GM19239 (cell line): ENCODE measurements at places on chromosomes 2 and 18.
A peak's percentile ranks its signal among the peaks of the same experiment; 100 is the strongest.

DNA sequence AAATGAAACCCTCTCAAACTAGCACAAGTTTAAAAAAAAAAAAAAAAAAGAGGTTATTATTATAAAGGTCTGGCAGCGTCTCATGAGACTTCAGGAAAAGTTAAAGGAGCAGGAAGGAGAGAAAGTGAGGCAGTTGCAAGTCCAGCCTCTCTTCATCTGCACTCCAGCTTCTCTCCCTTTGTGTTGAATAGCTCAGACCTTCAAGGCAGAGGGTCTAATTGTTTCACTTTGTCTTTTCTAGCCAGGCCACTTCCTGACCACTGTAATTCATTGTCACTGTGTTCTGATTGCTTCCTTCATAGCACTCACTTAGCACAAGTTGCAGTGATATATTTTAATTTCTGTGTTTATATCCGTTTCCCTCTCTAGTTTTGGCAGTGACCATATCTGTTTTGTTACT is 99.9 kb downstream of the SPATS2L start:
- peak; percentile 5 for DNase-seq

DNA sequence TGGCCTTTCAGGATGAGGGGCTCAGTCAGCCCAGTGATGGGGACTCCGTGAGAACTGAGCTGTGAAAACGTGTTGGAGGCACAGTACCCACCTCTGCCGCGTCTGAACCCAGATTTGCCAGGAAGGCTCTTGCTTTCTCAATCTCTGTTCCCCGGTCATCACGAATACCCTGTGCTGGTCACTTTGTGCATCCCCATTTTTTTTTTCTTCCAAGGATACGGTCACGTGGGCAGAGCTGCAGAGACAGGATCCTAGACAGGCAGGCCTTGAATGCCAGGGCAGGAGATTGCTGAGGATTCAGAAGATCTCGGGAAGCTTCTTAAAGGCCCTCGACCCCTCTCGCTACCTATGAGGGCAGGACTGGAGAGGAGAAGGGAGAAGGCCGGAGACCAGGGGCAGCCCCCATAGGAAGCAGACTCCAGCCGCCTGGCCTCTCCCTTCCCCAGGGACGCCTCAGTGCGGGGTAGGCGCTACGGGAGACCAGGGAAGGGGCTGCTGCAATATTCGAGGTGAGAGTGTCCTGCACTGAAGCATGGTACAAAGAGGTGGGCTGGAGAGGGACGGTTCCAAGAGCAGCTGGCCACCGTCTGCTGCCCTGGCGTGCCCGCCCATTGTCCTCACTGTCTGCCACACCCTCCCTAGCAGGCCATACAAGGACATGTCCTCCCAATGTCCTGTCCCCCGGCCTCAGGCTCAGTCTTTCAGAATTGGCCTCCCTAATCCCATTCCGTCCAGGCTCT is 29.0 kb upstream of the TAF1B start:
- DNase-seq, result no peak

- DNase-seq, result no peak
Observed at GRCh38 chr2:7792031-7792651, 874.9 kb downstream of the RNF144A start.

- DNase-seq, result no peak
Observed at GRCh38 chr2:240949791-240950705, 43.9 kb downstream of the CROCC2 start.

GRCh38 chr2:26721115-26722032 is 28.9 kb downstream of the KCNK3 start:
- DNase-seq, result no peak

- no peak for DNase-seq
Observed at GRCh38 chr2:212536817-212537725, 1.5 kb downstream of the ERBB4 start.

DNA sequence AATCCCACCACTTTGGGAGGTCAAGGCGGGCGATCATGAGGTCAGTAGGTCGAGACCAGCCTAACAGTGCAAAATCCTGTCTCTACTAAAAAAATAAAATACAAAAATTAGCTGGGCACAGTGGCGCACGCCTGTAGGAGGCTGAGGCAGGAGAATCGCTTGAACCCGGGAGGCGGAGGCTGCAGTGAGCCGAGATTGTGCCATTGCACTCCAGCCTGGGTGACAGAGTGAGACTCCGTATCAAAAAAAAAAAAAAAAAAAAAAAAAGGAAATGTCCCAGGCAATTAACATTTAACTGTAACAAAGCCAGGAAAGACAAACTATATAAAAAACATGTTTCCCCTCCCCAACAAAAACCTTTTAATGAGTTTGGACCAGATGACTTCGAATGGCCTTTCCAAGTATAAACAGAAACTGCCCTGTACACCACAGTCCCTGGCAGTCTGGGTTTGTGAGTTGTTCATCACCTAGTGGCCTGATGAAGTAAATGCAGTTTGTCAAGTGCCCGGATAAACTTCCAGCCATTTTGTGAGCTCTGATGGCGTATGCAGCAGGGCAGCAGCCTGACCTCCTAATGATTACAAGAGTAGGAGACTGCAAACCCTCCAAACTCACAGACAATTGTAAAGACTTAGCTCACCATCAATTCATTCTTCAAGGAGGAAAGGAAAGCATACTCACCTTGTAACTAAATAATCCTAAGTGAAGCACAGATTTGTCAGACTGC is 16.6 kb upstream of the PCBP1 start:
- DNase-seq, result peak; percentile 76

DNA sequence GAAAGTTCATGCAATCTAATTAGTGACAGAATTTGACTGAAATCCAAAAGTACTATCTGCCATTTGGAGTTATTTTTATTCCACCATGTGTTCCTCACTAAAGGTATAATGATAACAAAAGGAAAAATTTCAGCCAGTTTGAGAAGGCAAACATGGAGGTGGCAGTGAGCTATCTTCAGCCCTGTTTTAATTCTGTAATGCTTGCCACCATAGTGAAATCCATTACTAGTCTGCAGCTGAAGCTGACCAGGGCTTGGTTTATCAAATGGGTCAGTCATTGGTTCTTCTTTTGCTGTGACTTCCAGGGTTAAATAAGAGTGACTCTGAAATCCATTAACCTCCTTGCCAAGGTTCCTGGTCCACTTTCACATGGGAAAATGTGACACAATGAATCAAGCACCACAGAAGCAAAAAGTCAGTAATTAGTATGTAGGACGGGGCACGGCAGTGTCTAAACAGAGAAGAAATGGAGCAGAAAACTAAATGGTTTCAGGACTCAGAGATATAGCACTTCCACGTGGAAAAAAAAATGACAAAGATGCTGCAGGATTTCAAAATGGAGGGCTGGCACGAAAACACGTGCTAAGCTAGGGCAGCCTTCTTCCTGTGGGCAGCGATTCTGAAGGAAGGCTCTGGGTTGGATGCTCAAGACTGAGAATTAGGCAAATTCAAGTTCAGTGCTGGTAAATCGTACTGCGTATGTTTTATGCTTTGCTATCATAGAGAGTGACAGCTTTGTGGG is 87.2 kb downstream of the EPHA4 start:
- DNase-seq, result no peak

- no peak for DNase-seq
Observed at GRCh38 chr2:174004905-174005605, 39.9 kb upstream of the SP3 start.

- no peak for DNase-seq
Observed at GRCh38 chr2:40513201-40513600, 61.3 kb upstream of the SLC8A1 start.

GRCh38 chr2:17822445-17823117 is 6.3 kb downstream of the MSGN1 start:
- no peak for DNase-seq

DNA sequence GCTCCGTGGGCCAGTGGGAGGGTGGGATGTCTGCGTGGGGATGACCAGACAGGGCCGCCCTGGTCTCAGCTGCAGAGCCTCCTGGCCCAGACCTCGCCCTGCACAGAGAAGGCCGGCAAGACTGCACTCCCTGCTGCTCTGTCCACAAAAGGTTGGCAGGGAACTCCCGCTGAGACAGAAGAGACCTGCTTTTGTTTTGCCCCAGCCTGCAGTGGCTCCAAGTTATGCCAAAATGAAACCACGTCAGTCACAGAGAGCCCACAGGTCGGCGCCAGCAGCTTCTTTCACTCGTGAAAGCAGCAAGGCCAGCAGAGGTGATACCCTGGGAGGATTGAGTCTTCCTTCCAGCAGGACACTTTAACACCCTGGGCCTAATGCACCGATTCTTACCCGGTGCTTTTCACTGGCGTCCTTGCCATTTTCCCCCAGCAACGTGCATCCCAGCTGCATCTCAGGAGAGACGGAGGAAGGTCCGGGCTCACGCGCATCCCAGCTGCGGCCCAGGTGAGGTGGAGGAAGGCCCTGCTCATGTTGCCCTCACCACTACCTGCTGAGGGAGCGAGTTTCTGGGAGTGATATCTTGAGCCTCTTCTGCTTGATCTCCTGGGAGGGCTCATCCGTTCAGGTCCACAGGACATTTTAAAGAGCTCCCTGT is 22.1 kb upstream of the CTDP1 start:
- no peak for DNase-seq

- DNase-seq, result no peak
Observed at GRCh38 chr2:74815941-74816340, 18.0 kb upstream of the HK2 start.

GRCh38 chr2:126725580-126725979 is 69.6 kb downstream of the GYPC start:
- no peak for DNase-seq

DNA sequence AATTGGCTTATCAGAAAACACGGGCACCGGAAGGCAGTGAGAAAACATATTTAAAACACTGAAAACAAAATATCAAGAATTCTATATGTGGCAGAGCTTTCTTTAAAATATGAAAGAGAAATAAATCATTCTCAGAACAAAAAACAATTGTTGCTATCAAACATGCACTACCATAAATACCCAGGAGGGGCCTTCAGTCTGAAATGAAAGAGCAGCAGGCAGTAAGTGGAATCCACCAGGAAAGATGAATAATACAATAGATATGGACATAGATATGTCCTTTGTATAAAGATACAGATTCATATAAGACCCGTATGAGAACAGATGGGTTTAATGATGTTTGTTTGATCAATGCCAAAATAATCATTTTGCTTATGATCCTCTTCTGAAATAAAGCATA is 142.0 kb downstream of the TMEM18 start:
- DNase-seq, result no peak

GRCh38 chr2:227016894-227017293 is 147.1 kb downstream of the COL4A4 start:
- DNase-seq, result no peak
